CD4-positive, alpha-beta memory T cell (primary cell): ENCODE measurements at places on chromosomes 16 and 17. TPM values are rescaled to one million over a fixed set of nuclear protein-coding genes. Genes with fewer than 3 reads are reported as not detected.

DNA sequence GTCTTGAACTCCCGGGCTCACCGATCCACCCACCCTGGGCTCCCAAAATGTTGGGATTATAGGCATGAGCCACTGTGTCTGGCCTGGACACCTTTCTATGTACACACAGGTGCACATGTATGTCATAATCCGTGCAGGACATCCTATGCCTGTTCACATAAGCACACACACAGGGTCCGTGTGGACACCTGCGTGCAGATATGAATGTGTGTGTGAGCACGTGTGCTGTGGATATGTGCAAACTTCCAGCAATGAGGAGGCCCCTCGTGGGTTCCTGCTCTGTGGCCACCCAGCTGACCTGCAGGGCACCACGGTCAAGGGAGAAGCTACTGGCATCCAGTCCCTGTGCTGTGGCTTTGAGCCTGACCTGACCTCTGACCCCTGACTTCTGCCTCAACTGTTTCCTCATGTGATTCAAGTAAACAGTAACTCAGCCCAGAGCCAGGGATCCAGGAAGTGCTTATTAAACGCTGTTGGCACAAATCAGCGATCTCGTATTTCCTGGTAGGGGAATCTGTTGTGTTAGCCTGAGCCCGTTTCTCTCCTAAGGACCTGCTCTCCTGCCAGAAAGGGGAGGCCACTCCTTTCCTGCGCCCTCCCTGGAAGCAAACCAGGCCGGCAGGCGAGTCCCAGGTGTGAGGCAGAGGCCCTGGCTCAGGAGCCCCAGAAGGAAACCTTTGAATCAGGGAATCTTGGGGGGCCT lies 6.5 kb downstream of the CPNE7 start:
- DNase-seq: no peak

GRCh38 chr17:17509601-17510425 lies 13.6 kb upstream of the RASD1 start:
- DNase-seq: no peak

- DNase-seq: no peak
Observed at GRCh38 chr16:17331071-17331607, 139.6 kb downstream of the XYLT1 start.

Gene OR4D1
- 2.2 TPM for total RNA-seq

DNA sequence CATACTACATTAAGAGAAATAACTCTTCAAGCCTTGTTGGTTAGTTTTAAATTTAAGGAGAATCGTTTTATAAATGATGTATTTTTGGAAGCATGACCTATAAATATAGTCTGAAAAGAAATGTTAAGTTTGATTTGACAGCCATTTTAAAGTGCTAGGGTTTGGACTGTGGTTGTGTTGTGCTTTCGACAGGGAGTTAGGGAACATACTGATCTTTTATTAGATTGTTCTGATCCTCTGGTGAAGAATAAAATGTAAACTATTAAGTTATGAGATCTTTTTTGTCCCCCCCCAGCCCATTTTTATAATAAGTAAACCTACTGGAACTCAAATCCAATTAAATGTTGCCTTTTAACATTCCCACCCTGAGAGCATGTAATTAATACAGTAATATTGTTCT lies 12.0 kb downstream of the TAF15 start:
- DNase-seq: no peak

- no peak for DNase-seq
Observed at GRCh38 chr17:39954876-39955275, 7.9 kb upstream of the GSDMA start.

GRCh38 chr17:72199256-72199655 lies 78.4 kb downstream of the SOX9 start:
- no peak for DNase-seq

- DNase-seq: no peak
Observed at GRCh38 chr16:72769876-72770275, 278.1 kb downstream of the ZFHX3 start.

- no peak for DNase-seq
Observed at GRCh38 chr16:87849419-87850008, 19.8 kb downstream of the SLC7A5 start.

GRCh38 chr16:47848421-47849109 lies 307.2 kb downstream of the ABCC12 start:
- no peak for DNase-seq

GRCh38 chr17:78644931-78645351 lies 67.7 kb upstream of the DNAH17 start:
- DNase-seq: no peak

Gene GTF3C1
- total RNA-seq: 53.1 TPM

Gene SEPTIN12
- not detected for total RNA-seq

Gene SCARF1
- total RNA-seq: 1.6 TPM

Gene PERCC1
- 0.49 TPM for total RNA-seq

Gene KRT33A
- total RNA-seq: not detected
